ENCODE measurements at places on chromosomes 4 and X. TPM values are rescaled to one million over a fixed set of nuclear protein-coding genes. Genes with fewer than 3 reads are reported as not detected.

RTL9 gene
- 0.14 TPM for total RNA-seq

ARHGAP10 gene
- total RNA-seq, result 6.1 TPM

GCNA gene
- total RNA-seq, result 3.5 TPM

MTMR8 gene
- 3.4 TPM for total RNA-seq

FAM9C gene
- not detected for total RNA-seq

TBC1D19 gene
- total RNA-seq, result 5.0 TPM

NHSL2 gene
- 0.21 TPM for total RNA-seq

BEX5 gene
- total RNA-seq, result 2.1 TPM

MAGEH1 gene
- 16.9 TPM for total RNA-seq

DNA sequence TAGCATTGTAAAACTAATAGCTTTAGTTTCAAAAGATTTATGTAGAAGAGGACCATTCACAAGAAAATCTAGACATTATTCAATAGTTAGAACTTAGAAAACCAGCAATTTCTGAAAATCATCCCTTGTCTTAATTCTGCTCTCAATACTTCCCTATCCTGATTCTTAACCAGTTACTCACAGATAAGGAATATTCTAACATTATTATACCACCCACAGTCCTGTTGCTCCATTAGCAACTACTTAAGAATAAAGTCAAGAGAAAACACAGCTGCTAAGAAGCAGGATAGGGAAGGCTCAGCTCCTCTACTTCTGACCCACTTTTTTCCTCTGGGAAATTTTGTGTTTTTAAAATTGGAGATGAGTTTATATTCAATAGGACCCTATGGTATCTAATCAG is 47.7 kb downstream of the PHKA1 start:
- H3K27ac ChIP-seq, result no peak overlapping the region
- H3K27me3 ChIP-seq, result no peaks in the 10 kb centered on the region
- peaks cover 5% of the 10 kb centered on the region for H3K36me3 ChIP-seq
- no peak overlapping the region for H3K4me3 ChIP-seq
- DNase-seq, result no peak
- H3K4me1 ChIP-seq, result peaks cover 7% of the 10 kb centered on the region

- no peaks in the 10 kb centered on the region for H3K36me3 ChIP-seq
- H3K4me3 ChIP-seq, result no peak overlapping the region
- DNase-seq, result peak; percentile 16
- no peaks in the 10 kb centered on the region for H3K4me1 ChIP-seq
- H3K27ac ChIP-seq, result no peak overlapping the region
These were observed 55.3 kb downstream of the SOD3 start for GRCh38 chr4:24850674-24851073.

DNA sequence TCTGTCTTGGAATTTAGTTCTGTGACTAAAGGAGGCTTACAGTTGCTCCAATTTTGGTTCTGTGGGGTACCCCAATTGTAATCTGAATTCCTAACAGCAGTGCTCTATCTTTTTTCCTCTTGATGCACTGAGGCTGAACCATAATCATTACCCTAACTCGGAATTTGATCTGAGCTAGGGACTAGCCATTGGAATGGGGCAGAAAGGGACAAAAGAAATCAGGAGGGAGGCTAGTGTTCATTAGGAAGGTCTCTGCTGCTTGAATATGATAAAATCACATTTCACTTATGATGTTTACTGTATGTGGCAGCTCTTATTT is 2.7 kb downstream of the KLF3 start:
- DNase-seq, result no peak
- H3K4me1 ChIP-seq, result peaks cover 71% of the 10 kb centered on the region
- no peaks in the 10 kb centered on the region for H3K27me3 ChIP-seq
- peak overlapping the region; percentile 72 for H3K27ac ChIP-seq

DNA sequence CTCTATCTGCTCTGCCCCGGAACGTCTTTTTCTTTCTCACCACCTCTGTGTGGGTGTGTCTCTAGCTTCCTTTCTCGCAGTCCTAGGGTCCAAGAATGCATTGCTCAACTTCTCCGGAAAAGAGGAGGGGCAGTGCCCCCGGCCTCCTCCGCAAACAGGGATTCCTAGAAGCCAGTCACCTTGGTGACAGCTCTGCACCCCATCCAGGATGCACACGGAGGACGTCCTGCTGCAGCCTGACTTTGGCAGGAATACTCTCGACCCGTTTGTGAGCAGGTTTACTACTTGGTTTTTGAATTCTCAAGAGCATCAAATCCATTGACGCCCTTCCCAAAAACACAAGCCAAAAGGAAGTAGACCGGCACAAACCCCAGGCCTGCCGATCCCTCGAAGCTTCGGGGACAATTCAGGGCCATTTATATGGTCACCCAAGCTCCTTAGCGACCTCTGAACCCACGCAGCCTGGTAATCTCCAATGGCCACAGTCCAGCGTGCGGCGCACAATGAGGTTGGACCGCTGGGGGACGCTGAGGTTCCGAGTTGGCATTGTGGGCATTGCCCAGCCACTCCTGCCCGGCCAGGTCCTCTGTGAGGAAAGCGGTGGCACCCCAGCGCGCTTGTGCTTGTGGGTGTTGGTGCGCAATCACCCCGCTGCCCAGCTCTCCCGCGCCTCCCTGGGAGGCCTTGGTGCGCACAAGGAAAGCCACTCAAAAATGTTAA is 9.8 kb downstream of the NKX3-2 start:
- H3K27me3 ChIP-seq, result peaks cover 84% of the 10 kb centered on the region
- peaks cover 36% of the 10 kb centered on the region for H3K4me1 ChIP-seq
- no peak overlapping the region for H3K4me3 ChIP-seq

DNA sequence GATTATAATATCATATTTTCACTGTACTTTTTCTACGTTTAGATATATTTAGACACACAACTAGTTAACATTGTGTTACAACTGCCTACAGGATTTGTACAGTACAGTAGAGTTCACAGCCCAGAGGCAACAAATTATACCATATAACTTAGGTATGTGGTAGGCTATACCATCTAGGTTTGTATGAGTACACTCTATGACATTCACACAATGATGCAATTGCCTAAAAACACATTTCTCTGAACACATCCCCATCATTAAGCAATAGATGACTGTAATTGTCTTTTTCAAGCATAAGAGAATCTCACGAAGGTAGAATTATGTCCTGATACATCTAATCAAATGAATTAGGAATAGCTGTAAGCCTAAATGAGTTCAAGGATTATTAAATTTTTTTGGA is 12.3 kb upstream of the TIGD2 start:
- H3K27ac ChIP-seq, result no peak overlapping the region
- H3K4me3 ChIP-seq, result no peak overlapping the region
- H3K36me3 ChIP-seq, result no peaks in the 10 kb centered on the region
- H3K4me1 ChIP-seq, result peaks cover 21% of the 10 kb centered on the region

- H3K4me1 ChIP-seq, result peaks cover 2% of the 10 kb centered on the region
- no peak for DNase-seq
- H3K36me3 ChIP-seq, result no peaks in the 10 kb centered on the region
- H3K27me3 ChIP-seq, result peaks cover 3% of the 10 kb centered on the region
These were observed 20.0 kb upstream of the AADAT start for GRCh38 chr4:170109586-170110284.

DNA sequence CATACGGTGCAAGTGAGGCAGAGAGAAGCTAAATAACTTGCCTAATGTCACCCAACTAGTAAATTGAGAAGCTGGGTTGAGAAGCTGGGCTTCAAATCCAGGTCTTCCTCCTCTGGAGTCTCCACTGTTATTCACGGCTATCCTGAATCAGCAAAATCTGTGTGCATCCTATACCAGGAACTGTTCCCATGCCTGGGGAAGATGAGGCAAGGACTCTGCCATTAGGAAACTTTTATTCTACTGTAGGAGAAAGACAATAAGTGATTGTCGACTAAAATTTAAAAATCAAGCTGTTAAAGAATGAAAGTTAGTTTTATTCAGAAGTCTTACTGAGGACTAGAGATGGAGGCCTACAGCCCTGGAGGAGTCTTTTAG is 872 bp upstream of the TEC start:
- peaks cover 4% of the 10 kb centered on the region for H3K36me3 ChIP-seq
- no peak for DNase-seq
- H3K4me3 ChIP-seq, result peak overlapping the region; percentile 89

DNA sequence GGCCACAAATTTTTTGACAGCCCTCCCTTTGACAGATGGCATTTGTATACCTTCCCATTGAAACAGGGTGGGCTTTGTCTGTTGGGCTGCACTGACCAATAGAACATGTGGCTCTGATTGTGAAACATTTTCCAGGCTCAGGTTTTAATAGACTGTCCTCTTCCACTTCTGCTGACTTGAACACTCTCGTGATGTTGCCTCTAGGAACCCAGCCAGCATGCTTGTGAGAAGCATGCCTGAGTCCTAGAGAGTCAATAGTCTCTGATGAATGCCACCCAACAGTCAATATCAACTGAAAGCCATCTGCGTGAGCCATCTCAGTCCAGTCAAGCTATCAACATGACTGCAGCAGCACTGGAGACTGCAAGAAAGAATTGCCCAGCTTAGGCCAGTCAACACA is 290.0 kb downstream of the SLC7A11 start:
- no peak overlapping the region for H3K4me3 ChIP-seq
- DNase-seq, result no peak
- H3K27me3 ChIP-seq, result no peaks in the 10 kb centered on the region
- H3K4me1 ChIP-seq, result no peaks in the 10 kb centered on the region
- no peak overlapping the region for H3K27ac ChIP-seq
- H3K36me3 ChIP-seq, result no peaks in the 10 kb centered on the region

GRCh38 chr4:2451821-2452785 is 16.8 kb upstream of the RNF4 start:
- no peaks in the 10 kb centered on the region for H3K36me3 ChIP-seq
- H3K27me3 ChIP-seq, result no peaks in the 10 kb centered on the region
- no peak for DNase-seq
- H3K4me3 ChIP-seq, result no peak overlapping the region
- H3K4me1 ChIP-seq, result no peaks in the 10 kb centered on the region
- no peak overlapping the region for H3K27ac ChIP-seq

DNA sequence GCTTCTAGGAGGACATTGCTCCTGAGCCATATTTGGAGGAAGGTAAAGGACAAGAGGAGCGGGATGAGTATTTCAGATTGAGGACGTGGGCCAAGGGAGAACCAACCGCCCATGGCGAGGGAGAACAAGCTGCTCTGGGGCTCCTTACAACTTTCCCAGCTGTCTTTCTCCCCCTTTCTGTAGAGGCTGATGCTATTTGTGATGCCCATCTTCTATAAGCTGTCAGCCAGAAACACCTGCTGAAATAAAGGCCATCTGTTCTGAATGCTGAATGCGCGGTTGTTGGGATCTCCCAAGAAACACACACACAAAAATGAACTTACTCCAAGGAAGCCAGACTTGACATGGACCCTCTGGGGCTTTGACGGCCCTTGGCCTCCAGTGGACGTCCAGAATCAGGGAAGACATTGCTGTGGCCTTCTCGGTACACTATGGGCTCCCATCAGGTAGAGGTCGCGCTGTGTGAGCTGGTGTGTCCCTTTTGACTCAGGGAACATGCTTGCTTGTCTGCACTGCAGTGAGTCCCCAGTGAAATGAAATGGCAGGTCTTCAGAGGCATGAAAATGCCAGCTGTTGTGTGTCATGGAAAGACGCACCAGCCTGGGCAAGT is 30.9 kb downstream of the RWDD4 start:
- H3K27ac ChIP-seq, result no peak overlapping the region
- no peaks in the 10 kb centered on the region for H3K27me3 ChIP-seq
- DNase-seq, result no peak
- no peaks in the 10 kb centered on the region for H3K36me3 ChIP-seq

GRCh38 chr4:184475498-184475897 is 1.1 kb upstream of the IRF2 start:
- H3K4me3 ChIP-seq, result peak overlapping the region; percentile 88
- peak overlapping the region; percentile 94 for H3K27ac ChIP-seq
- H3K4me1 ChIP-seq, result peaks cover 54% of the 10 kb centered on the region
- H3K36me3 ChIP-seq, result peaks cover 29% of the 10 kb centered on the region

GRCh38 chrX:25069209-25069608 is 53.4 kb upstream of the ARX start:
- no peak overlapping the region for H3K4me3 ChIP-seq
- DNase-seq, result no peak
- H3K36me3 ChIP-seq, result no peaks in the 10 kb centered on the region
- H3K4me1 ChIP-seq, result peaks cover 8% of the 10 kb centered on the region
- H3K27ac ChIP-seq, result no peak overlapping the region

GRCh38 chr4:177251237-177251636 is 58.4 kb upstream of the NEIL3 start:
- H3K36me3 ChIP-seq, result no peaks in the 10 kb centered on the region
- no peak overlapping the region for H3K27ac ChIP-seq
- H3K4me1 ChIP-seq, result peaks cover 8% of the 10 kb centered on the region
- no peak overlapping the region for H3K4me3 ChIP-seq
- peaks cover 11% of the 10 kb centered on the region for H3K27me3 ChIP-seq

- H3K4me1 ChIP-seq, result no peaks in the 10 kb centered on the region
- H3K4me3 ChIP-seq, result no peak overlapping the region
These were observed 73.2 kb downstream of the SLC4A4 start for GRCh38 chr4:71411981-71412380.

GRCh38 chrX:41720125-41720779 is 3.7 kb upstream of the GPR82 start:
- DNase-seq, result peak; percentile 55
- peaks cover 36% of the 10 kb centered on the region for H3K4me1 ChIP-seq
- no peaks in the 10 kb centered on the region for H3K27me3 ChIP-seq
- no peak overlapping the region for H3K4me3 ChIP-seq

GRCh38 chr4:152540293-152540674 is 4.4 kb upstream of the FBXW7 start:
- peaks cover 23% of the 10 kb centered on the region for H3K36me3 ChIP-seq
- no peak overlapping the region for H3K4me3 ChIP-seq
- H3K4me1 ChIP-seq, result peaks cover 33% of the 10 kb centered on the region
- no peak for DNase-seq
- H3K27ac ChIP-seq, result peak overlapping the region; percentile 25

- H3K36me3 ChIP-seq, result no peaks in the 10 kb centered on the region
- DNase-seq, result no peak
- peaks cover 12% of the 10 kb centered on the region for H3K4me1 ChIP-seq
- no peak overlapping the region for H3K27ac ChIP-seq
These were observed 28.6 kb downstream of the RNF175 start for GRCh38 chr4:153731239-153731638.

DNA sequence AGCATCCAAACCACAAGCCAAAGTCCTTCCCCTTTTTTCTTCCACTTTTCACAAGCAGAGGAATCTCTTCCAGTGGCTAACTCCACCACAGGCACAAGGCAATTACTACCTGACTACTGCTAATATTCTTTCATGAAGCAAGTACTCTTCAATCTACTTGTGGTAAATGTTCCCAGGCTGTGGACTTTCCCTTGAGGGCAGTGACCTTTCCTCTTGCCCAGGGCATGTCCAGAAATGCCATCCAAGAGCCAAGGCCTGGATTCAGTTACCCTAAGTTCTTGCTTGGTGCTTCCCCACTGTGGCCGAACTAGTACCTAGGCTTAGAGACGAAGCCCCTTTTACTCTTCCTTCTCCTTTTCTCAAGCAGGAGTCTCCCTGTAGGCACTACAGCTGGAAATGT is 400.7 kb downstream of the DCAF12L2 start:
- no peak overlapping the region for H3K27ac ChIP-seq
- H3K27me3 ChIP-seq, result no peaks in the 10 kb centered on the region
- no peaks in the 10 kb centered on the region for H3K4me1 ChIP-seq
- H3K36me3 ChIP-seq, result no peaks in the 10 kb centered on the region
- H3K4me3 ChIP-seq, result no peak overlapping the region

DNA sequence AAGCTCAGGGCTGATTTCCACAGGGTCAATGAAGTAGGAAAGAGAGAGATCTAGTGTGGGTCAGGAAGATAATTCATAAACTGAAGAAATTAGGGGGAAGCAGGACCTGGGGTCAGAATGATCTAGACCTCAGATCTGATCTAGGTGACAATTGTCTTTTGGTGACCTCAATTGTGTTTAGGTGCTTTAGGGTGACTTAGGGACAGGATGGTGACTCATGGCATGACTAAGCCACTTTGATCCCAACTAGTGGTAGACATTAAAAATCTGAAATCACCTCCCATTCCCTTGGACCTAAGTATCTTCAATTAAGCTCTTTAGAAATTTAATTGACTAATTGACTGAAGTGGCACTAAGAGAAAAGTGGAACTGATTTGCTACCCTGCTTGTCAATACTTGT is 36.7 kb upstream of the GRXCR1 start:
- DNase-seq, result peak; percentile 8
- no peaks in the 10 kb centered on the region for H3K36me3 ChIP-seq
- H3K27me3 ChIP-seq, result peaks cover 19% of the 10 kb centered on the region
- H3K27ac ChIP-seq, result no peak overlapping the region
- no peaks in the 10 kb centered on the region for H3K4me1 ChIP-seq
- H3K4me3 ChIP-seq, result no peak overlapping the region

Measured in activated CD4-positive, alpha-beta T cell treated with anti-CD3 and anti-CD28 coated beads for 36 hours (primary cell).